Mesothelial cell of epicardium (in vitro differentiated cells): ENCODE measurements at places on chromosomes 2 and 18.

GRCh38 chr2:7539760-7540159 lies 622.5 kb downstream of the RNF144A start:
- DNase-seq = no peak

- DNase-seq = no peak
Observed at GRCh38 chr2:216520112-216520511, 21.5 kb downstream of the RPL37A start.

GRCh38 chr2:199552141-199552540 lies 94.4 kb upstream of the SATB2 start:
- DNase-seq = no peak

DNA sequence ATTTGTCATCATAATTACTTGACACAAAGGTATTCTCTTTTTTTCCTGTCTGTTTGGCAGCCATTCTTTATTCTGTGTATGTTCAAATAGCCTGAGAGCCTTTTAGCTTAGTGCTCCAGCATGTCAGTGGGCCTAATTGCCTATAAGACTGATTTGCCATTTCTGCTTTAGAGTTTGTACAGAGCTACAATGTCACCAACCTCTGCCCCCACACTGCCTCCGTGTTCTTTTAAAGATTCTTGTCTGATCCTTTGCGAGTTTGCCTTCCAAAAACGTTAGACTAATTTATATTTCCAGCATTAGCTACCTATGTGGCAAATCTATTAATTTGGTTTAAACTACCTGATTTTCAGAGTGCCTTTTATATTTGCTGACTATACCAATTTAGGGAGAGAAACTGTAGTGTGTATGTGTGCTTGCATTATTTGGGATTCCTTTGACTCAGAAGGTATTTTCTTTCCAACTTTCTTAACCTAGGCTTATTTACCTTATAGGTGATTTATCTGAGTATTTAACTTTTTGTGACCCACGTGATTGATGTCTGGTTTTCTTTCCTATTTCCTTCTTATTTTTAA lies 70.8 kb downstream of the FAM117B start:
- no peak for DNase-seq

- DNase-seq = no peak
Observed at GRCh38 chr2:180291552-180292421, 284.7 kb upstream of the CWC22 start.

DNA sequence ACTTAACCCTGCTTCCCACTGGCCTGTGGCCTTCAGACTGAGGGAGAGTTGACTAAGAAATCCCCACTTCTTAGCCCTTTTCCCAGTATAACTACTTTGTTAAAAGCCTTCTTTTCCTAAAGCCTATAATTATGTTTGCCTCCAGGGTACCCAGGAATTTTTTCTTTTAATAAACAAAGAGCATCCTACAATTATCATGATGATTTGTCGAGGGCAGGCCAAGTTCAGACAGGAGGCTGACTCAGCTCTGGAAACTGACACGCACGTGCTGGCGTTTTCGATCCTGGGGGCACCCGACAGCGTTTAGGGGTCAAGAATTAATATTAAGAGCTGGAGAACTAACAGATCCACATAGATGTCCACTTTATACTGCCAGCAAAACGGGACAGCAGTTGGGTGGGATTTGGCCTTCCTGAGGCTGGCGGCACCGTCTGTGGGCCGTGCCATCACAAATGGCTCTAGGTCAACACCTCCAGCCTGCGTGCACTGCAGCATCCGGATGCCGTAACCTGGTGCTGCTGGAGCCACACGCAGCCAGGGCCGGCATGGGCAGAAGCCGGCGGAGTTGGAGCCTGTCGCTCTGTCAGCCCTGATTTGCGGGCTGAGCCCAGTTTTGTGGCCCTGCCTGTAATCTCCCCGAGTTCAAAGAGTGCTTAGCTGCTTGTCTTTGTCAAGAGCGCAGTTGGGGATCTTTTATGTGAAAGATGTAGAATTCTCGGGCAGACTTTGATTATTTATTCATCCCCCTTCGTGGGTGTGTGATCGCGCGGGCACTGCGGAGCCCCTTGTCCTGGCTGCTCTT lies 191.0 kb downstream of the GLI2 start:
- no peak for DNase-seq

GRCh38 chr18:42025491-42025890 lies 70.5 kb downstream of the PIK3C3 start:
- DNase-seq = no peak

DNA sequence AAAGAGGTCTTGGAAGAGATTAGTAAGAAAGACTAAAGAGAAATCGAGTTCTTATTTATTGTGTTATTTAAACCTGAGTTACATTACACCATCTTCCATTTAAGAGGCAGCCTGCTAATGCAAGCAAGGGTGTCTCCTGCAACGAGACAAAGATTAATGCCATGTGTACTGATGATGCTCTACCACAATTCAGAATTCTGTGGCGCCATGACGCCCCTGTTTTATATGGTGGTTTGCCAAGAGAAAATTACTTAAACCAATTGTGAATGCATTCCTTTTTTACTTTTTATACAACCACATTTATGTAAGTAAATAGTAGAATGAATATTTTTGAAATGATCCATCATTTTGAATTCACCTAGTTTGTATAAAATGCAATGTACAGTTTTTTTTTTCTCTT lies 356.1 kb upstream of the ZEB2 start:
- no peak for DNase-seq

DNA sequence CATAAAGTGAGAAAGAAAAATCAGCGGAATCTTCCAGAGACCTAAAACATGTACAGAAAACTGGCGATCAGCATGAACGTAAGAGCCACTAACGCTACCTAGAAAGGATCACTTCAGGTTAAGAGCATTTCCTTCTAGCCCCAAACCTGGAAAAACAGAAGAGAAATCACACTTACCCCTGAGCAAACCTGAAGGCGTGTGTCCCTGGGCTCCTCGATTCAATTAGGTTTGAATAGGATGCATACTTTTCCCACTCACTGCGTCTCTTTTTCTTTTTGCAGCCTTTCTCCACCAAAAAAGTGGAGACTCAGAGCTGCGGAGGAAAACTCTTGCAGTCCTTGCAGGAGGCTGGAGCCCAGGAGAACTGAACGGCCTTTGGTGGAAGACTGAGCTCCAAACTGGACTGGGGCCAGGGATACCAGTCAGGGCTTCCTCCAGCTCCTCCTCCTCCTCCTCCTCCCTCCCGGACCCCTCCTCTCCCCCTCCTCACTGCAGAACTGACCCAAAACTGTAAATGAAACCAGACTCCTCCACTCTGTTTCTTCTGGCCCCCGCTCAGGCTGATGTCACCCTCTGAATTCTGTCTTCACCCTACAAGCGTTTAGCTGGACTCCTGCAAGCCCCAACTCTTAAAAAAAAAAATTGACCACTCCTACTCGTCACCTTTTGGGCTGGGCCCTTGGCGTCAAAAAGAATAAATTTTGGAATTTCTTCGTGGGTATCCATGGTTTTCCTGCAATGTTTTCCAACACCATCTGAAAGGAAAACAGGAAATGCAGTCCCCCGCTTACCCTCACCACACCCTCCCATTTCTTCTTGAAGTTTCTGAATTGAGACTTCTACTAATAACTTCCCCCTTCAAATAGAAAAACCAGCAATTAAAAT lies at the start of gene COL6A3:
COL6A3 (minus strand) TSS at position 388 of the 885 bp plus-strand sequence. CDS start 17,347 bp downstream, outside the sequence.
- no peak for DNase-seq

DNA sequence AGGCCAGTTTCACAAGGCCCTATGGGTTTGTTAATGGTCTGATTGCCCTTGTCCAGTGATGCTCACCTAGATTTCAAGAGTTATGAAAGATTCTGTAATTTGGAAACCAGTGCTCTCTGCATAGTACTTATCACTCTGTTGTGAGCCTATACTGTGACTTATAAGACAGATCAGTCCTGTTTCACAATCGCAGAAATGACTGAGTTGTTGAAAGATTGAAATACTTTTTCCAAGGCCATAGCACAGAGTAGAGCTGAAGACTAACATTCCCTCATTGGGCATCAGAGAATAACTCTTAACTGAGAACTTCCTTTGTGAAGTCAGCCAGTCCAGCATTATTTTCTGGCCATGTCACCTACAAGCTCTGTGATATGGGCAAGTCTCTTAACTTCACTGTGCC lies 44.0 kb downstream of the CCDC85A start:
- DNase-seq = no peak

DNA sequence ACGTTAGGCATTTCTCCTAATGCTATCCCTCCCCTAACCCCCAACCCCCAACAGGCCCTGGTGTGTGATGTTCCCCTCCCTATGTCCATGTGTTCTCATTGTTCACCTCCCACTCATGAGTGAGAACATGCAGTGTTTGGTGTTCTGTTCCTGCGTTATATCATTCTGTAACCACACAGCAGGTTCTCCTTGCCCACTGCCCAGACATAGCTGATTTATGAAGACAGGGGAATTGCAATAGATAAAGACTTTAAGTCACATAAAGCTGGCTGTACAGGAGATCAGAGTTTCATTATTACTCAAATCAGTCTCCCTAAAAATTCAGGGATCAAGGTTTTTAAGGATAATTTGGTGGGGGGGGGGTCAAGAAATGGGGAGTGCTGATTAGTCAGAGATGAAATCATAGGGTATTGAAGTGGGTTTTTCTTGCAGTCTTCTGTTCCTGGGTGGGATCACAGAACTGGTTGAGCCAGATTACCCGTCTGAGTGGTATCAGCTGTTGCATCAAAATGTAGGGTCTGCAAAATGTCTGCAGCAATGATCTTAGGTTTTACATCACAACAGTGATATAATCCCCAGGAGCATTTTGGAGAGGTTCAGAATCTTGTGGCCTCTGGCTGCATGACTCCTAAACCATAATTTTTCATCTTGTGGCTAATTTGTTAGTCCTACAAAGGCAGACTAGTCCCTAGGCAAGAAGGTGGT lies 392.1 kb upstream of the KCNJ3 start:
- no peak for DNase-seq

DNA sequence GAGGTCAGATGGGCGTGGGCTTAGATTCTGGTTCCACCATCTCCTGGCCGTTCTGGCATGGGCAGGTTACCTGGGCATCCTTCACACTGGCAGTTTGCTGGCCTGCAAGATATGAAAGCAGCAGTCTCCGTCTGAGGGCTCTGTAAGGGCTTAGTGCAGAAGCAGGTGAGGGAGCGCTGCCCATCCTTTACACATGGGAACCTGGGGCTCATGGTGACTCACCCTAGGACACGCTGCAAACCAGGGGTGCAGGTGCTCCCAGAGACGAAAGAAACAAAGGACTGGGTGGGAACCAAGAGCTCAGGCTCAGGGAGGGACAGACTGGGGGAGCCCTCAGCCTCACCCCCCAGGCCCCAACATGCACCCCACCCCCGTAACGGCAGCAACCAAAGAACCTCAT lies 10.7 kb upstream of the ID2 start:
- DNase-seq = no peak

- no peak for DNase-seq
Observed at GRCh38 chr2:50042771-50043170, 888.5 kb upstream of the FSHR start.

- no peak for DNase-seq
Observed at GRCh38 chr18:43635397-43635796, 358.1 kb upstream of the SYT4 start.
